NCI-H1436 treated with DMSO at 0.1 percent for 48 hours (cell line): ENCODE measurements at places on chromosomes 1 and 21.

GRCh38 chr21:45132841-45133573, 58.6 kb downstream of the ADARB1 start:
- no peak for DNase-seq

DNA sequence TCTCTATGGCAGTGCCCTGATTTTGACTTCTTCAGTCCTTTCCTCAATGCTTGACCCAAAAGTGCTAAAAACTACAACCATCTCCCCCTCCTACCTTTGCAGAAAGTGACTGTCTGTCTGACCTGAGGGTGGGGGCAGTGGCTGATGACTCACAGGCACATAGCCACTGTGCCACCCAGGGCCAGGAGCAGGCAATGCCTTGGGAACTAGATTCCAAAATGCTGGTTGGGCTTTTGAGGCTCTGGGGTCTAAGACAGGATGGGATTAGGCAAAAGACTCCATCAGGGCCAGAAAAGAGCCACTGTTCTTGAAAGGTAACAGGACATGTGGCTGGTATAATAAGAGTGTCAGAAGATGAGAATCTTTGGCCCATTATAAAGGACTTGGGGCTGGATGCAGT, 129.5 kb upstream of the KIAA0040 start:
- DNase-seq = no peak

DNA sequence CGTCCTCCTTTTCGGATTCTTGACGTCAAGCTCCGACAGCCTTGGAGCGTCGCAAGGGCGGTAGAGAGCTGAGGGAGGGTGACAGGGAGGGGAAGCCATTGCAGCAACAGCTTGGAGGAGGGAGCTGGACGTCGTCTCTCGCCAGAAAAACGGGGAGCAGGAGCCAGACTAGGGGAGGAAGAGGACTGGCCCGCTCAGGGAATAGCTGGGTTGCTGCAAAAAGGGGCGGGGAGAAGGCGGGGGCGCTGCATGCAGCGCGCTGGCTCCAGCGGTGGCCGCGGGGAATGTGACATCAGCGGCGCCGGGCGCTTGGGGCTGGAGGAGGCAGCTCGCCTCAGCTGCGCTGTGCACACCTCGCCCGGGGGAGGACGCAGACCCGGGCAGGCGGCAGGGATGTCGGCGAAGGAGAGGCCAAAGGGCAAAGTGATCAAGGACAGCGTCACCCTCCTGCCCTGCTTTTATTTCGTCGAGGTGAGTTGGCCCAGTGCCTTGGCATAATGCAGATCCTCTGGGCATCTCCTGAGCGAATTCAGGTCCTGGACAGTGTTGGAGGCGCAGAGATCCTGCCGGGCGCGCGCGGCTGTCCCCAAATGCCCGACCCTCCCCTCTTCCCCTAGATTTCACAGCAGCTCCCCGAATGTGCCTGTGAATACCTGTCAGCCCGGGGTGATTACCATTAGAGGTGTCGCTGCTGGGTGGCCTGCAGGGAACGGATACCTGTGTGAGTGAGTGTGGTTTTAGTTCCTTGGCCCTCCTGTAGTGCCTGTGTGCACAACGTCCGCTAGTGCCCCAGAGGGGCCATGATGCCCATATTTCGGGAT, at the start of gene PLPPR4:
Gene PLPPR4 (plus strand): TSS at position 292 of the 821 bp plus-strand sequence. CDS start 102 bp downstream, at position 394.
- no peak for DNase-seq

- DNase-seq = no peak
Observed at GRCh38 chr1:248359415-248359814, 2.0 kb upstream of the OR2T4 start.

DNA sequence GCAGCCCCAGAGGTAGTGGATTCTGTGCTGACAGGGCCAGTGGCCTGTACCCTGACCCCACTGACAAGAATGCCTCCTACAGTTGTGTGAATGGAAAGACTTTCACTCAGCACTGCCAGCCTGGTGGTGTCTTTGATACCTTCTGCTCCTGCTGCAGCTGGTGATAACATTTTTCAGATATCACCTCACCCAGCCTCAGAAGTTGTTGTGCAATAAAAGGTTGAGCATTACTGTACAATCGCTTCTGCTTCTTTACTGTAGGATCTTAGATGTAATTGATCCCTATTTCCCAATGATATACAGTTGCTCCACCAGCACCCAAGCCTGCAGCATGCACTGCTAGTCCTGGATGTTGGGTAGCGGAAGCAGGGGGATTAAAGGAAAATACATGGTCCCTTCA, 4.8 kb upstream of the CHIA start:
- no peak for DNase-seq

DNA sequence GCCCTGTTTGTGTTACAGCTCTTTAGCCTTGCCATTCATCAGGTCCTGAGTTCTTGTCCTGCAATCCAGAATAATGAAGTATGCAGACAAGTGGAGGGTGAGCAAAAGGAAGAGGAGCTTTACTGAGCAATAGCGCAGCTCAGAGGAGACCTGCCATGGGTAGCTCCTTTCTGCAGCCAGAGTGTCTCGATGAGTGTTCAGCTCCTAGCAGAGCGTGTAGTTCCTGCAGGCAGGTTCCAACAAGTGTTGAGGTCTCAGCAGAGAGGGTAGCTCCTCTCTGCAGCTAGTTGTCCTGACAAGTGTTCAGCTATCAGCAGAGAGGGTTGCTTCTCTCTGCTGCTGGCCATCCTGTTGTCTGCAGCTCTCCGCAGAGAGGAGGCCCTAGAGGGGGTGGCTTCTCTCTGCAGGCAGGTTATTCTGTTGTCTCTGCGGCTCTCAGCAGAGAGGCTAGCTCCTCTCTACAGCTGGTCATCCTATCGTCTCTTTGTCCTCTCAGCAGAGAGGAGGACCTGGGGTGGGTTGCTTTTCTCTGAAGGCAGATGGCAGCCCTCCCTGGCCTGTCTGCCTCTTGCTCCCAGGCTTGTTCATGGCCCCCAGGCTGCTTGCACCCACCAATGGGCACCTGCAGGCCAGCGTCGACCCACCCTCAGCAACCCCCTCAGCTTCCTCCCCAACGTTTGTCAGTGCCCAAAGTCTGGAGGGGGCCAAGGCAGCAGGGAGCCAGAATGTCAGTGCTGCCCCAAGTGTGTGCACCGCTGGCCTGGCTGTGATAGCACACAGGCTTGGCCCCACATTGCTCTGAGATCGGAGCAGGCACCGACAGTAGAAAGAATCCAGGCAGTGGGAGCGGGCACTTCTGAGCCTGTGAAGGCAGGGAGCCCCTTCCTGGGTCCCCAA, 112.5 kb upstream of the RUNX3 start:
- no peak for DNase-seq

- DNase-seq = no peak
Observed at GRCh38 chr21:35178827-35179226, 129.7 kb upstream of the RUNX1 start.

DNA sequence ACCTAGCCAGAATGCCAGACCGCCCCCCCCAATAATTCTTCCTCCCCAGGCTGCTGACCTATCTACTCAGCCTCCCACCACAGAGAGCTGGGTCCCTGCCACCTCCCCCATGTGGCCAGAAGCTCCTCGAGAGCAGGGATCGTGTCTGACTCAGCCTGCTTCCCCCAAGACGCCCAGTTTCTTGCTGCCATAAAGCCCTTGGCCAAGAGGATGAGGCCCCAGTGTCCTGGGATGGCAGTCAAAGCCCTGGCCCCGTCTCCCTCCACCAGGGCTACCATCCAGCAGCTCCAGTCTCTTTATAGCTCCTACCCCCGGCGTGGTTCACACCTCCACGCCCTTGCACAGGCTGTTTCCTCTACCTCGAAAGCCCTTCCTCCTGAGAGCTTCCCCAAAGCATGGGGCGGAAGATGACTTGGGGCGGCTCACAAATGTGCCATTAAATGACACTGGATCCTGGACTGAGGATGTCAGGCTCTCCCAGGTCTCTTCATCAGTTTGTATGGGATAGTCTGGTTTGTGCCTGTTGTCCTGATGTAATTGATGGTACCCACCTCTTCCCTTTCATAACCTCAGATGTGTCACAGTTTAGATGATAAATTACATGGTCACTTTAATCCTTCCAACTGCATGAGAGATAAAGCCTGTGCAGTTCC, 13.2 kb downstream of the ADGRB2 start:
- DNase-seq = no peak

GRCh38 chr1:11781297-11781696, 19.3 kb downstream of the C1orf167 start:
- no peak for DNase-seq

- DNase-seq = no peak
Observed at GRCh38 chr1:180912211-180912800, 391 bp upstream of the KIAA1614 start.

DNA sequence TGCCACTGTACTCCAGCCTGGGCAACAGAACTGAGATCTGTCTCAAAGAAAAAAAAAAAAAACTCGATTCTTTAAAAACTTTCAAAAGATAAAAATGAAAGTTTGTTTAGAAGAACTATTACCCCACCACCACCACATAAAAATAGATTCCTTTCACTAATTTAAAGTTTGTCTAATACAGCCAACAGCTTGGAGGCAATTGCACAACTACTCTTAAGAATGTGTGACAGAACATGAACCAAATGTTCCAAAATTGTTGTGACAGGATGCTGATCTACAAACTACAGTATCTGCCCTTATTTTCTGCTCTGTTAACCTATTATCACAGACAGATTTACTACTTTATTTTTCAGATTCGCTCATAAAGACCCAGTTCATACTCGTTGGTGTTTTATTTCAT, 5.5 kb upstream of the TGFBR3 start:
- DNase-seq = no peak

DNA sequence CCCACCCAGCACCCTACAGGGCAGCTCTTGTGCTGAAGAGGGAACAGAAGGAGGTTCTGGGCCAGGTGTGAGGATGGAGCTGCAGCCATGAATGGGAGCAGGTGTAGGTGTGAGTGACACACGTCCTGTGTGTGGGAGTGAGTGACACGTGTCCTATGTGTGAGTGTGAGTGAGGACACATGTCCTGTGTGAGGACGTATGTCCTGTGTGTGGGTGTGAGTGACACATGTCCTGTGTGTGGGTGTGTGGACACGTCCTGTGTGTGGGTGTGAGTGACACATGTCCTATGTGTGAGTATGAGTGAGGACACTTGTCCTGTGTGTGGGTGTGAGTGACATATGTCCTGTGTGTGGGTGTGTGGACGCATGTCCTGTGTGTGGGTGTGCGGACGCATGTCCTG, 26.4 kb downstream of the MEGF6 start:
- no peak for DNase-seq

DNA sequence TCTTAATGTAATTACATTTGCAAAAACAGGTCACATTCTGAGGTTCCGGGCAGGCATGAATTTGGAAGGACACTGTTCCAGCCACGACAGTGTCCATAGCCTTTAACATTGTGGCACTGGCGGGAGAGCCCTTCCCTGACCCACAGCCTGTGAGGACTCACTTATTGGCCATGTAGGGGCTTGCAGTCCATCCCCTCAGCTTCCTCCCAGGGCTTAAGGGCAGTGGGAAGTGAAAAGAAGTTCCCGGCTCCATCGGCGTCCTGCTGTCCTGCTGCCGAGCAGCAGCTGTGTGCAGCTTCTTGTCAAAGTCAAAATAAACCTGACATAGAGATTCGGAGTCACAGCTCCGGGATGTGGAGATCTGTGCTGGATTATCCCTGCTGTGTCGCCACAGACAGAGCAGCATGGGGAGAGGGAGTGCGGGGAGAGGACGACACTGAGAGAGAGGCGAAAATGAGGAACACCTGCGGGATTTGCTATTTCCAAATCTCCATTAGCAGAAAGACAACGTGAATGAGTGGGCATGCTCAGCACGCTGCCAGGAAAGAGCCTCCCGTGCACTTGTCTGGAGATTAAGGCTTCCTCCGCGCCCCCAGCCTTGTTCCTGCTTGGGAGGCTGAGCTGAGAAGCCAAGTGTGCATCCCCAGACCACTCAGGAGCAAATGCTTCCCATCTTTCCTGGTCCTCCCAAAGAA, 260.3 kb downstream of the ASTN1 start:
- DNase-seq = no peak

DNA sequence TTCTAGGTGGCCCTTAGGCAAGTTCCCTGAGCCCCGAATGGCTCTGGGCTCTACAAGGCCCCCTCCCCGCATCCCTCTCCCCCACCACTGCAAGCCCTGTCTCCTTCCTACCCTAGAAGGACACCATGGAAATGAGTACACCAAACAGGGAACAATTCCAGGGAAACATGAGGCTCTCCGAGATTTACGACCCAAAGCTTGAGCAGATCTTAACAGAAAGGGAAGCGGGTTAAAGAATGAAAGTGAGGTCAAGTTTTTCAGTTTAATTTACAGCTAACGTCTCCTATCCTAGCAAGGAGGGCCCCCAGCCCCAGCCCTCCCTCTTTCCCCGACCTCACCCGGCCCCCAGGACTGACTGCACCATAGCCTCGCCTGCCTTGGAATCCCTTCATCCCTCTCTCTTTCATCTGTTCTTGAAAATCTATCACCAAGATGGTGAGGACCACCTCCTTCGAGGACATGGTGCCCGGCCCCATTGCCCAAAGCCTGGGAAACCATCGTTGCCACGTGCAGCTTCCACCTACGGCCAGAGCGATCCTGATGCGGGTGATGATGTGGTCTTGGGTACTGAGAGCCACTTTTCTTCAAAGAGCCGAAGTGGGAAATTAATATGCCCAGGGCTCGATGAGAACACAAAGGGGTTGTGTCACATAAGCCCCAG, 30.5 kb downstream of the SIM2 start:
- DNase-seq = no peak

GRCh38 chr1:162855461-162856150, 5.4 kb downstream of the CCDC190 start:
- no peak for DNase-seq

DNA sequence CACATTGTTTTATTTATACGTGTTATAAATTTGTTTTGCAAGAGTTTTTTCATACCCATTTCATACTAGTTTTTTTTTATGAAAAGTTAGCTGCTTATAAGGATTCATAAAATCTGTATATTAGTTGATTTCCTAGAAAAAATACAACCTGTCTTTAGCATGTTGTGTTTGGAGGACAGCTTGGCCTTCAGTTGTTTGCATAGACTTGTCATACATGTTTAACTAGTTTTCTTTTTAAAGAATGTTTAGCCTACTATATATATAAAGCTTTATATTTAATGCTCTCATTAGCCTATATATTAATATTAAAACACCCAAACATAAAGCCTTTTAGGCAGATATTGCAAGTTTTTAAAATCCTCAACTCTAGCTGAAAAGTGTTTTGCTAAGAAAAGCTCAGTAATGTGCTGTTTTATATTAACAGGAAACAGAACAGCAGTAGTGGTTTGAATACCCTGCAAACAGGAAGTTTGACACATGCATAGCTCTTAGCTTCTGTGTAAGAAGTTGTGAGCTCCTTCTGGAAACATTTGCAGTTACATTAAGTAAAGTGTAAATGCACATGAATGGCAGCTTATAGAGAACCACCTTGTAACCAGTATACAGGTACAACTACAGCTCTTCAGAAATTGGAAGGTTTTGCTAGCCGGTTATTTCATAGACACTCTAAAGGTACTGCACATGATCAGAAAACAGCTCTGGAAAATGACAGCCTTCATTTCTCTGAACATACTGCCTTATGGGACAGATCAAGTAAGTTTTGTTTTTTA, at the start of gene PRKACB:
Gene PRKACB (plus strand): TSS at position 476 of the 770 bp plus-strand sequence. CDS start 91 bp downstream, at position 567.
- no peak for DNase-seq

GRCh38 chr1:2415337-2415736, 3.0 kb upstream of the PEX10 start:
- DNase-seq = no peak

DNA sequence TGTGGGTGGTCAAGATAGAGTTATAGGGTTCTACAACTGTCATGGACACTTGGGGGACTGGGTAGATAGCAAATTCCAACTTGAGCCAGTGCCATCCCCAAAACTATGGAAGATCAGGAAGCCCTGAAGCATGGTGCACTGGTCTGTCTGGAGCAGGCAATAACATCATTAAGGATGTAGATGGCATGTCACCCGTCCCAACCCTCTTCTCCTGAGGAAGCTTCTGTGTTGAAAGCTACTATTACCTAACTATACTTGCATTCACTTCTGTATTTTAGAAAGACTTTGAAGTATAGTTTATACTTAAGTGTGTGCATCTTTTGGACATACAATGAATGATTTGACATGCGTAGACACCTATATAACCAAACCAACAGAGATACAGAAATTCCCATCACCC, 32.9 kb downstream of the RABIF start:
- no peak for DNase-seq
